ENCODE measurements at places on chromosomes 7 and 10.

DNA sequence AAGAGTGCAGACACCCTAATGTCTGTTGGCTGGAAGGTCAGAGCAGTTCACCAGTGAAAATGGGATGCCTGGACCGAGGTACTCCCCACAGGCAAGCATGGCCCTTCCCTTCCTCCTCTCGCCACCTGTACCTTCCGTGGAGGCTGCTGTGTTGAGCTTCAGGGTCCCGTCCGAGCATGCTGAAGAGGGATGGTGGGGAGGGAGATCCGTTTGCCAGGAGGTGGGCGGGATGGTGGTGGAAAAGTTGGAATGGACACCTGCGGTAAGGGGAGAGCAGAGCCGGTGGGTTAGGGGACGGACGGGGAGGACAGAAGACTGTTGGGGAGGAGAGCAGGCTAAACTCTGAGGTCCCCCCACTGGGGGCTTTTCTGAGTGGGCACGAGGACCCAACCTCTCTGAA is 15.9 kb upstream of the ZNF777 start:
- H3K27ac ChIP-seq, result no peak overlapping the region
- no peaks in the 10 kb centered on the region for H3K4me1 ChIP-seq
- H3K36me3 ChIP-seq, result peaks cover 3% of the 10 kb centered on the region
- H3K4me3 ChIP-seq, result no peak overlapping the region
- no peaks in the 10 kb centered on the region for H3K27me3 ChIP-seq

DNA sequence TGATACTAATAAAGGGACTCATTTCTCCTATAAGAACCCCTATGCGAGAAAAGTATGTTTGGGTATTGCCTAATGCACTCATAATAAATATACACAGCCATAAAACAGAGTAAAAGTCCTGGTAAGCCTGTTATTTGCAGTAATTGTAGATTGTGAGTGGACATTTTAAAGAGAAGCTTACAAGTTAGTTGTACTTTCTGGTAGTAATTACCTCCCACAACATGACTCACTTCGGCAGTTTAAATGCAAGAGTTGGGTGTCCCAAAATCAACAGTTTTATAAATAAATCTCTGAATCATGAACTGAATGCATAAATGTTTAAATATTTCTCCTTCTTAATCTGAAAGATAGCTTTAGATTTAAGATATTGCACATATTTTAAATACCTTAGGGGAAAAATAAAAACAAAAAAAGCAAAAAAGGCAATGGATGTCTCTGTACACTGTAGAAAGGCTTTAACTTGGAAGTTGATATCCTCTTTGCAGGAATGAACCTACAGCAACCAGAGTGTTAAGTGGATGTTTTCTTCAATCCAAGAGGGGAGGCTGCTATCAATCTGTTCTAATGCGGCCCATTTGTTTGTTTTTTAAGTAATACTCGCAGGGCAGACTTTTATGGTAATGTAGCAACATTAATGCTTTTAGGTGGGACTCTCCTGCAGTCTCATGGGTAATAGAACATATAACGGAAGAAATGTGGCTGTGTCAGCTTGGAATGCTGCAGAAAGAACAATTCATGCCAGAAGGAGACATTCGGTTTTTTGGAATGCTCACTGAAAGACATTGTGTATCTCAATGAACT is 57.3 kb upstream of the ZEB1 start:
- no peak for DNase-seq
- H3K4me1 ChIP-seq, result peaks cover 7% of the 10 kb centered on the region
- no peaks in the 10 kb centered on the region for H3K27me3 ChIP-seq
- H3K4me3 ChIP-seq, result peak overlapping the region; percentile 13
- no peaks in the 10 kb centered on the region for H3K36me3 ChIP-seq

GRCh38 chr10:111297351-111297848 is 220.6 kb downstream of the ADRA2A start:
- H3K4me3 ChIP-seq, result no peak overlapping the region
- H3K27me3 ChIP-seq, result no peaks in the 10 kb centered on the region
- H3K4me1 ChIP-seq, result no peaks in the 10 kb centered on the region
- no peak for DNase-seq
- no peaks in the 10 kb centered on the region for H3K36me3 ChIP-seq

GRCh38 chr7:139560199-139560598 is 36.7 kb downstream of the CLEC2L start:
- peaks cover 11% of the 10 kb centered on the region for H3K36me3 ChIP-seq
- H3K4me3 ChIP-seq, result no peak overlapping the region
- peaks cover 9% of the 10 kb centered on the region for H3K27me3 ChIP-seq
- peaks cover 12% of the 10 kb centered on the region for H3K4me1 ChIP-seq

DNA sequence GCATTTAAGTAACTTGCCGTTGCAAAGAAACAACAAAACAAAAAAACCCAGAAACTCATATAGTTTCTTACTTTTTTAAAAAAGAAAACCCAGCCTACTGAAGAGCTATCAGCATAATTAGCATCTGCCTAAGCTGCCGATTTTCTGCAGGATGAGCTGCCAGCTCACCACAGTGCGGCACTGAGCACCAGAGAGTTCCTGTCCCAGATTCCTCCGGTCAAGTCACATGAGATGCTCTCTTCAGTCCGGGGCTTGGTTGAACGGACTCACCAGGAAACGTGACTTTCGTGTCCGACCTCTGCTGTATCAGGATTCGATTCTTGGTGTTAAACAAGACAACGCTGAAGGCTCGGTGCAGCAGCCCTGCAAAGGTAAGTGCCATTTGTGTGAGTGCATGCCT is 3.2 kb downstream of the IDI2 start:
- no peak overlapping the region for H3K27ac ChIP-seq
- peaks cover 4% of the 10 kb centered on the region for H3K4me1 ChIP-seq
- H3K27me3 ChIP-seq, result no peaks in the 10 kb centered on the region
- peaks cover 29% of the 10 kb centered on the region for H3K36me3 ChIP-seq
- no peak overlapping the region for H3K4me3 ChIP-seq

DNA sequence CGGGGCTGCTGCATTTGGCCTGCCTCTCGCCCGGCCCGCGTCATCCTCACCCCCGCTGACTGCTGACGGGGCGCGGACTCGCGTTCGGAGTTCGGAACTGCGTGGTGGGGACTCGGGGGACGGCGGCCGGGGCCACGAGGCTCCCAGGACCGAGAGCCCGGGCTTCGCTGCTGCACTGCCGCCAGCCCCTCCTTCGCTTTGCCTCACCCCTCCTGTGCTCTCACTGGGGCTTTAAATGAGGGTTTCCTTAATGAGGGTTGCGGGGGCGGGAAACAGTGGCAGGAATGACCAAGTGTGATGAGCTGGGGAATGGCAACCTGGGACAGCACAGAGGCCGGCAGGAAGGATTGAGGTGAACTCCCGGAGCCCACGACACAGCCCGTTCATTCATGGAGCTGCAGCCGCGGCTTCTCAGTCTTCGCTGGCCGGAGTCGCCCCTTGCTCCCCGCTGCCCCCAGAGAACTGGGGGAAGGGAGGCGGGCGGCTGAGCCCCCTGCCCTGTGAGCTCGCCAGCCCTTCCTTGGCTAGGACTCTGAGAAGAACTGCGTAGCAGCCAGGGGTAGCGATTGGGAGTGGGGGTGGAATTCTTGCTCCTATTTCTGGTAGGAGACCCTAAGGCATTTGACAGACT is 1.5 kb upstream of the LRRC4 start:
- peak overlapping the region; percentile 63 for H3K4me3 ChIP-seq
- H3K36me3 ChIP-seq, result no peaks in the 10 kb centered on the region
- H3K4me1 ChIP-seq, result peaks cover 22% of the 10 kb centered on the region
- H3K27me3 ChIP-seq, result no peaks in the 10 kb centered on the region
- peak; percentile 21 for DNase-seq
- no peak overlapping the region for H3K27ac ChIP-seq

- no peaks in the 10 kb centered on the region for H3K27me3 ChIP-seq
- no peaks in the 10 kb centered on the region for H3K36me3 ChIP-seq
- no peak overlapping the region for H3K27ac ChIP-seq
- DNase-seq, result no peak
Observed at GRCh38 chr10:110017907-110018306, 10.1 kb downstream of the ADD3 start.

- no peaks in the 10 kb centered on the region for H3K27me3 ChIP-seq
- H3K27ac ChIP-seq, result no peak overlapping the region
- DNase-seq, result no peak
- H3K4me3 ChIP-seq, result no peak overlapping the region
- no peaks in the 10 kb centered on the region for H3K4me1 ChIP-seq
- no peaks in the 10 kb centered on the region for H3K36me3 ChIP-seq
Observed at GRCh38 chr10:117398029-117398428, 22.8 kb upstream of the PDZD8 start.

DNA sequence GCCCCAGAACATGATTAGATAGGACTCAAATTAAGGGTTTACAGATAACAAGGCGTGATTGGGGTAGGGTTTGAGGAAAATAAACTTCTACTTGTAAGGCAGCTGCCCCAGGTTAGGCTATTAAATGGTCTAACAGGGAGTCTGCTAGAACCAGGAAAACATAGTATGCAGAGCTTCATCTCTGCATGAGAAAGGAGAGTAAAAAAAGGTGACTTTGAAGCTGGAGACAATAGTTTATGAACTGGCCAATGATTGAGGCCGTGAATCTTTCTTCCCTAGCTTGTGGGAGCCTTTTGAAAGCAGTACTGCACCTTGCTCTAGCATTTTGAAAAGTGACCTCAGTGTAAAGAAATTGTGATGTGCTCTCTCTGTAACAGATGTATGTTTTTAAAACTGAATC is 48.5 kb upstream of the STARD3NL start:
- no peak overlapping the region for H3K4me3 ChIP-seq
- H3K27ac ChIP-seq, result no peak overlapping the region
- DNase-seq, result no peak
- no peaks in the 10 kb centered on the region for H3K27me3 ChIP-seq

- no peaks in the 10 kb centered on the region for H3K36me3 ChIP-seq
- no peaks in the 10 kb centered on the region for H3K4me1 ChIP-seq
- no peak overlapping the region for H3K4me3 ChIP-seq
- no peak overlapping the region for H3K27ac ChIP-seq
- no peak for DNase-seq
Observed at GRCh38 chr7:104089612-104090011, 100.2 kb upstream of the RELN start.

- H3K27me3 ChIP-seq, result no peaks in the 10 kb centered on the region
- DNase-seq, result no peak
- no peak overlapping the region for H3K27ac ChIP-seq
Observed at GRCh38 chr10:105070249-105070648, 429.2 kb downstream of the SORCS3 start.

DNA sequence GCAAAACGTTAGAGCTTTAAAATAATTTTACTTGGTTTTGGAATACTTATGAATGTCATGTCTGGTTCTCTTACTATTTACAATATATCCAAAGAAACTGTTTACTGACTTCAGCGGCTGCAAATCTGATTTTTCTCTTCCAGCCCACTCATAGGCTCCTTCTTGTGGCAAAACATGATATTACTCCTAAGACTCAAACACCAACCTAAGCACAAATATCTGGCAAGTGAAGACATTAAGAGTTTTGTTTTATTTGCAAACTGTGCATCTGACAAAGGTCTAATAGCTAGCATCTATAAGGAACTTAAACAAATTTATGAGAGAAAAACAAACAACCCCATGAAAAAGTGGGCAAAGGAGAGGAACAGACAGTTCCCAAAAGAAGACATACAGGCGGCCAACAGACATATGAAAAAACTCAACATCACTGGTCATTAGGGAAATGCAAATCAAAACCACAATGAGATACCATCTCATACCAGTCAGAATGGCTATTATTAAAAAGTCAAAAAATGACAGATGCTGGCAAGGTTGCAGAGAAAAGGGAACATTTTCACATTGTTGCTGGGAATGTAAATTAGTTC is 20.3 kb upstream of the GJC3 start:
- H3K4me1 ChIP-seq, result no peaks in the 10 kb centered on the region
- no peak for DNase-seq
- H3K27ac ChIP-seq, result no peak overlapping the region

DNA sequence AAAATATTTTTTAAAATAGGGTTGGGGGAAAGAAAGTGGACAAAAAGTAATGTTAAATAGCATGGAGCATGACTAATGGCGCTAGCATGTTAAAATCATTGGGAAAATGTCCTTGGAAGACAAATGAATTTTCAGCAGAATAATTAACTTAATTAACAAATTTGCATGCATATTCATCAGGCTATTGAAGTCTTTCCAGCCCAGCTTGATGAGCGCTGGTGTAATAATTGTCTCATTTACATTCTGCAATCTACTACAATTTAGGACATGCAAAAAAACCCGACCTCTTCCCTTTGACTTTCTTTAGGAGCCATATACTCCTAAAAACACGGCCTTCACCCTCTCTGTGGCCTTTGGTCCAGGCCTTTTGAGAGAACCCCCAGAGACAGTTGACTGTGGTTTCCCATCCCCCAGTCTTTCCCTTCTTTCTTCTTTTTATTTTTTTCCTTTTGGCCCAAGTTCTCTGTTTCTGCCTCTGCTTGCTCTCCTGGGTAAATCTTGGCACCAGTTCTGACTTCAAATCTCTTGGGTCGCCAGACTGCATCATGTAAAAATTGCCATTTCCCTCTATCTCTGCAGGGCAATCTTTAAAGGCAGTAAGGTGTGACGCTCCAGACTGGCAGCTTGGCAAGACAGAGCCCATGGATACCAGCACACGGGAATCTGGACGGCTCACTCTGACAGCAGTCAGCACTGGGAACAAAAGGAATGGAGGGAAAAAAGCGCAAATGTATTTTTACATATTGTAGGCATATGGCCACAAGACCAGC is 105.5 kb downstream of the NEUROD6 start:
- no peaks in the 10 kb centered on the region for H3K4me1 ChIP-seq
- H3K27me3 ChIP-seq, result no peaks in the 10 kb centered on the region
- no peaks in the 10 kb centered on the region for H3K36me3 ChIP-seq
- peak; percentile 7 for DNase-seq
- H3K4me3 ChIP-seq, result no peak overlapping the region

GRCh38 chr7:141263508-141263907 is 189.6 kb downstream of the TMEM178B start:
- H3K27me3 ChIP-seq, result no peaks in the 10 kb centered on the region
- no peak overlapping the region for H3K4me3 ChIP-seq
- DNase-seq, result no peak

DNA sequence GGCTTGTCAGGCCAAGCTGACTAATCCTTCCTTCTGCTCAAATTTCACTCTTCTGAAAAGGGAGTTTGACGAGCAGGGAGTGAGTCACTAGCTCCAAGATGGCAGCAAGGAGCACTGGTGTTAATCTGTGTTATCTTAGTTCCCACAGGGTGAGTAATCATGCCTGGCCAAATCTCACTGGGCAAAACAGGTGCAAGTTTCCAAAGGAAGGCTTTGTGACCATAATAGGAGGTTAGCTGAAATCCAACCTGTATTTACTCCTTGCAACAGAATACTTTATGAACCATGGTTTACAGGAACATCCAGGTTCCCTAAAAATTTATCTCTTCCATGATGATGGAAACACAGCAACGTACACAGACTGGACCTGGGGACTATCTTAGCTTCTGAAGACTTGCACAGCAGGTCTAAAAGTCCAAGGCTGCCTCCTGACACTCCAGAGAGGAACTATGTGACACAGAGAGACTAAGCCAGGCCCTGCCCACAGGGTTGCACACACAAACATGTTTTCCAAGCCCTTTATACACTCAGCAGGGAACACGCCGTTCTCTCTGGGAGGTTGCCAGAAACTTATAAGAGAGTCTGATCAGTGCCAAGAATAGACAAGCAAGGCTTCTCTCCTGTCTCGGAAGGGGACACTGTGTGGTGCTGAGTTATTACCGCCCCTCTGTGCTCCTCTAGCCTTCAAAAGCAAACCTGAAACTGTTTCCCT is 46.3 kb downstream of the PDK4 start:
- H3K4me1 ChIP-seq, result peaks cover 55% of the 10 kb centered on the region
- DNase-seq, result peak; percentile 84
- no peaks in the 10 kb centered on the region for H3K36me3 ChIP-seq
- H3K4me3 ChIP-seq, result peak overlapping the region; percentile 2
- H3K27me3 ChIP-seq, result no peaks in the 10 kb centered on the region
- peak overlapping the region; percentile 82 for H3K27ac ChIP-seq
